Stimulated activated CD4-positive, alpha-beta T cell treated with anti-CD3 and anti-CD28 coated beads, Interleukin-2, amount 100 ng/mL, for 24 hours (primary cell): ENCODE measurements at places on chromosomes 12 and 14.

GRCh38 chr14:68532496-68532895 is 260.4 kb downstream of the ZFP36L1 start:
- no peak for DNase-seq

- no peak for DNase-seq
Observed at GRCh38 chr14:74444866-74445265, 18.9 kb upstream of the SYNDIG1L start.

- DNase-seq = no peak
Observed at GRCh38 chr12:89305373-89305772, 46.9 kb downstream of the DUSP6 start.

DNA sequence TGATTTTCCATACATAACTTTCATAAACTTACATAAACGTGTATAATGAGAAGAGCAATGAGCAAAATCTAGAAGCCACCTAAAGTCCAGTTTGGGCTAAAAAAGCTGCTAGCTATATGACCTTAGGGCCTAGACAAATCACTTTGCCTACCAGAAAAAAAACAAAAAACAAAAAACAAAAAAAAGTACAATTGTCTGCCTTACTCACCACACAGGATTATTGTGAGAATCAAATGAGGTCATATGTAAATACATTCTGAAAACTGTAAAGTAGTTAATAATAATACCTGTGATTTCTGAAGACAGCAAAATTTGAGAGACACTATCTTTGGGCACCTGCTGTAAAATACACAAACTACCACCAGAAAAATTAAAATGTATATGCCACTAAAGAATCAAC is 4.2 kb downstream of the ATP2B1 start:
- no peak for DNase-seq

DNA sequence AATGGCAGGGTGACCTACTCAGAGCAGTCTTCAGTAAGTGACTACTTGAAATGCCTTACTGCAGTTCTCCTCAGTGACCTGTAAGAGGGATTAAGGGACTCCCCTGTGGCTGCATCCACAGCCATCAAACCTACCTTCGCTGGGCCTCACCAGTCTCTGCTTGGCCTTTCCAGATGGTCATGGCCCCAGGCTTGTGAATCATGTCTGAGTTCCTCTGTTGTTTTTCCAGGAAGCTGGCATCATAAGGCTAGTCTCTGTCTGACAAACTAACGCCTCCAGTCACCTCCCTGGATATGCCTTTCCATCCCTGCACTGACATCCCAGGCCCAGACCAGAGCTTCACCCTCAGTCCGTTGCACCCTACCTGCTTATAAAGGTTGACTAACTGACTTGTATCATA is 14.0 kb downstream of the RNASE2 start:
- no peak for DNase-seq

GRCh38 chr14:91149462-91149861 is 35.6 kb downstream of the DGLUCY start:
- no peak for DNase-seq

- no peak for DNase-seq
Observed at GRCh38 chr14:34604995-34605394, 25.0 kb downstream of the SNX6 start.

DNA sequence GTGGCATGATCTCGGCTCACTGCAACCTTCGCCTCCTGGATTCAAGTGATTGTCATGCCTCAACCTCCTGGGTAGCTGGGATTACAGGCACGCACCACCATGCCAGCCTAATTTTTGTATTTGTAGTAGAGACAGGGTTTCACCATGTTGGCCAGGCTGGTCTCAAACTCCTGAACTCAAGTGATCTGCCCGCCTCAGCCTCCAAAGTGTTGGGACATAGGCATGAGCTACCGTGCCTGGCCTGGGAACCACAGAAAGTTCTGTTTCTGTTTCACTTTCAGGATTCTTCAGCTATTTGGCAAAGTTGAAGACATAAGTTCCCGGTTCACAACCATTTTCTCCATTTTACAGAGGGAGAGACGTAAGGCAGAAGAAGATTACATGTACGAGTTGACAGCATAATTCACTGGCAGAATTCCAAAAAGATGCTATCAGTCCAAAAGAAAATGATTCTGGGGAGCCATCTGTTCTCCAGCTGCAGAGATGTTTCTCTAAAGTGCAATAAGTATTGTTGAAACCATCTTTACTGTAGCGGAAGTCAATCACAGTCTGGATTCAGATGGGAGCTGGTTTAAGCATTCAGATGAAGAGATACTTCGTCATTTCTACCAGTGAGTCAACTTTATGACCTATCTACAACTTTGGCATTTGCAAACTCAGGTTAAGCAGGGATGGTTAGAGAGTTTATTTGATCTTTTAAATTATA is 8.1 kb upstream of the RNF34 start:
- DNase-seq = peak; percentile 43

DNA sequence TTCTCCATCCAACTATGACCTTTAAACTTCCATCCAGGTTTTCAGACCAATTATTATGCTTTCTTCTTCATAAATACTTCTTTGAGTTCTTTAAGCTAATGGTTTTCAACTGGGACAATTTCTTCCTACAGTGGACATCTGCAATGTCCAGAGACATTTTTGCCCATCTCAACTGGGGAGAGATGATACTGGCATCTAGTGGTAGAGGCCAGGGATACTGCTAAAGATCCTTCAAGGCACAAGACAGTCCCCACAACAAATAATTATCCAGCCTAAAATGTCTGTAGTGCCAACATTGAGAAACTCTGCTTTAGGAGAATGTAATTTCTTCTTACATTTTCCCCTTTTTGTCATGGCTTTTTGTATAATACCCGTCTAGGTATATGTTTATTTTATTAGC is 10.6 kb downstream of the TRHDE start:
- no peak for DNase-seq

DNA sequence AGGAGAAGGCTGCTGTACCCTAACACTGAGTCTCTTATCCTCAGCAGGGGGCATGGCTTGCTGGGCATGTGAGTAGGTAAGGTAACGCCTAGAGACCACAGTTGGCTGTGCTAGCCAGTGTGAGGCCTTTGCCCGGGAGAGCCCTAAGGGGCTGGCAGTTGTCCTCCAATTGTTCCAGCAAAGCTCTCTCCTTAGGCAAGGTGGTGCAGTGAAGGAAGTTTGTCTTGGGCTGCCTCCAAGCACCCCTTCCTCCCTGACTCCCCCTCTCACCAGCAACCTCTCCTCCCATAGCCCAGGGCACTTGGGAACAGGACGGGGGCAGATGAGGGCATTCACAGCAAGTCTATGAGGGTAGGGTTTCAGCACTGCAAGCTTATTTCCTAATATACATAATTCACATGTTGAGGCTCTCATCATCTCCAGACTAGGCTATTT is 23.0 kb downstream of the LACRT start:
- no peak for DNase-seq

DNA sequence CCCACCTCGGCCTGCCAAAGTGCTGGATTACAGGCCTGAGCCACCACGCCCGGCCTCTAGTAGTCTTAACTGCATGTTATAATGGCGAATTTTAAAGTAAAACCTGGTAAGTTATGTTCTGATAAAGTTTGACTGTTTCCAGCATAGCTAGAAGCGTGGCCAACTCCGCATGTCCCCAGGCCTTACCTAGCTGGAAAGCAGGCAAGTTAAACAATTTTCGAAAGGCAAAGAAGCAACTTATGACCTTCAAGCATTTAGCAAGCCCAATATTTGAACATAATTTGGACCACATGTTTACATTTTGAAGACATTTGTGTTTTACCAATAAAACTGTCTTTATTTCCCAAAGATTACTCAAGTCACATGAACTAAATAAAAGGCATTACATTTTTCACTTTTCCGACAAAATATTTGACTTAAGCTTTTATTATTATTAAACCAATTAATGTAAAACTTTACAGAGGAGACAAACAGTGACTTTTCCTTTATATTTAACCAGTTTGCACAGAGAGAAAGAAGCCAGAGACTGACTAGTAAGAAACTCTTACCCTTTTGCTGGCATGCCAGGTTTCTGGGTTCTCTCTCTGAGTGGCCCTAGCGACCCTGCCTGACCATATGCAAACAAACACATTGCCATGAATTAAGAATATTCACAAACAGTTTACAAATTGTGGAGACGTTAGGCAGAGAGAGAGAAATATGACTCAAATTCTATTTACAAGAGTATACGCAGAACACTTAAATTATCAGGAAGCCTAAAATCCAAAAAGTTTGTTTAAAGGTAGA is 106.3 kb downstream of the RIN3 start:
- no peak for DNase-seq

DNA sequence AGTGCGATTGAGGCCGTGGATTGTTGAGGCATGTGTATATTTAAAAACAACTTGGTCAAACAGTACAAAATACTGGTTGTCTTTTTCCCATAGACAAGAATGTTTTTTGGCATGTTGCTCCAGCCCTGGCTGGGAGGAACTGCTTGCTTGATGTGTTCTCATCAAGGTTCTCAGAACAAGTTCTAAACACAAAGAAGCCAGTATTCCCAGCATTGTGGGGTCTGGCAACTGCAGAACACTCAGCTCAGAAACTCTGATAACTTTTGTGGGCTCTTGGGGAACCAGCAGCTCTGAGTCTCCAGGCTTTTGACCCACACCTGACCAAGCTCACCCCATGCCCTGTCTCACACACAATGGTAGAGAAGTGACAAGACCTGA is 27.1 kb upstream of the DICER1 start:
- DNase-seq = no peak

- no peak for DNase-seq
Observed at GRCh38 chr14:84323450-84323849, 1206.5 kb upstream of the FLRT2 start.

DNA sequence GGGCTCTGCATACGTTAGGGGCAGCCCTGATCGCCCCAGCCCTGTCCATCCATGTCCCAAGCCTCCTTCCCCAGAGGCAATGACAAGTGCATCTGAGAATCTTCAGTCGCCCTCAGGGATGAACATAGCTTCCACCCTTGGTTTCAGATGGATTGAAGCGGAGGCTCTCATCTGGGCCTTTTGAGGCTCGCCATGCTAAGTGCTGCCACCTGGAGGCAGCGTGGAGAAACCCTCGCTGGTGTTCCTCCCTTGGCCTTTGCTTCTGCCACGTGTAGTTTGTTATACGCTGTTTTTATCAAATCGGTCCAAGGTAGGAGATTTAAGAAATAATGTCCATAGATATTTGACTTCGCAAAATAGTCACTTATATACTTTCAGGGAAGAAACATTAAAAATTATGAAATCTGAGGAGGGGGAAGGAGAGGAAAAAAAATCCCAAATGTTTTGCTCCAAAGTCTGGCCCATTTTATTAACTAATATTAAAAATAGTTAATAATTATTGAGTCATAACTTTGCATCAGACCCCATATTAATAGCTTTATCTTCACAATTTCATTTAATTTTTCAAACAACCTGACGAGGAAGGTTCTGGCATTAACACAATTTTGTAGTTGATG is 28.8 kb upstream of the LRRC10 start:
- DNase-seq = peak; percentile 67

DNA sequence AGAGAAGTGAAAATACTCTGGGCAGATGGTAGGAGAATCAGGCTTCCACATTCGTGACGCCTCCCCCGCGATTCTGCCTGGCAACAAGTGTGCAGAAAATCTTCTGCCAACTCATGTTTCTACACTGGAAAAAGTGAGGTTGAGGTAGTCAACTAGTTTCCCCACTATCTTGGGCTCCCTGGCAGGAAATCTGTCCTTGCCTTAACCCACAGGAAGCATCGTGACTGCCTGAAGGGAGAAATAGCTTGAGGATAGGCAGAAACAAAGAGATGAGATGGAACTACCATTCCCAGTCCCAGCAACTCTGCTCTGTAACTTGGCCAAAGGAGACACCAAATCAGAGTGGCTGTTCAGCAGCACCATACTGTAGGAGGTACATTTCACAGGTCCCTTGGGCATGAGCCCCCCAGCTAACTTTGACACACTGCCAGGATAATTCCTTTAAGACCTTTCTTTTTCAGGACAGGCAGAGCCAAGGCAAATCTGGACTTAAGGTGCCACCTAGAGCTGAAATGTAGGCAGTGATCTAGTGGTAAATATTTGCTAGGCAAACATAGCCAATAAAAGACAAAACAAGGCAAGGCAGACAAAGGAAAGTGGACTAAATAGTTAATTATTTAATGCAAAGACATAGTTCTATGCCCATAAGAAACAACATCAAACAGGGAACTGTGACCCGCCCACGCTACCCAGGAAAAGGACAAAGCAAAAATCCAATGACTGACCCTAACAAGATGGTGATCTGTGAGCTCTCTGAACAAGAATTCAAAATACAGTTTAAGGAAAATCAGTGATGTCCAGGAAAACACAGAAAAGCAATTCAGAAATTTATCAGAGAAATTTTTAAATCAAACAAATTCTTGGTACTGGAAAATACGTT is 205.1 kb downstream of the PTPRO start:
- no peak for DNase-seq
